ENCODE measurements at places on chromosomes 16 and 17.

DNA sequence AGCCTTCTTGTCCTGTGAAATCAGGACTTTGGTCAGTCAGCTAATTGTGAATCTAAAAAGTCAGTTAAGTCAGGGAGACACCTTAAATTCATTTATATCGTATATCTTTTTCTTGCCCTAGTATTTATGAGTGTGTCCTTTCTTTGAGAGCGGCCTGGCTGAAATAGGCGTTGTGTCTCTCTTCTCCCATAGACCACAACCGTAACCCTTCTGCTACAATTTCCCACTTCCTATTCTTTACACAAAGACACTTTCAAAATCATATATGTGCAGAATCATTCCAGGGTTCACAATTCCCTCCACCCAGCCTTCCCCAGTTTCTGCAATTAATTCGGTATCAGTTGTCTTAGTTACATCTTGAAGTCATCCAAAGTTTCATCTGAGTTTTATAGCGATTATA lies 14.0 kb upstream of the COTL1 start:
- no peak for DNase-seq

- DNase-seq, result no peak
Observed at GRCh38 chr16:54171626-54172537, 114.7 kb downstream of the IRX3 start.

DNA sequence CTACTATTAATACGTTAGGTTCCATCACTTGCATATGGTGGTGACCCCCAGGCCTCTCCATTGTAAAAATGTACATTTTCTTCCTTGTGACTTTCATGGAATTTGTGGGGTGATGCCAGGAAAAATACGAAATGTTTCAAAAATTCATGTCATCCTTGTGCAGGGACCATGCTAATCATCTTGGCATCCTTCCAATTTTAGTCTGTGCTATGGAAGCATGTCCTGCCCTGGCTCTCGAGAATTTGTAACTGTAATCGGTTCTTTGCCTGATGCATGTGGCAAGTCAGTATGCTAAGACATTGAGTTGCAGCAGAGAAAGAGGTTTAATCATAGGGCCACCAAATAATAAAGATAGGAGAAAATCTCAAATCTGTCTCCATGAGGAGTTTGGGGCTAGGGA lies 14.3 kb upstream of the GINS3 start:
- DNase-seq, result no peak

DNA sequence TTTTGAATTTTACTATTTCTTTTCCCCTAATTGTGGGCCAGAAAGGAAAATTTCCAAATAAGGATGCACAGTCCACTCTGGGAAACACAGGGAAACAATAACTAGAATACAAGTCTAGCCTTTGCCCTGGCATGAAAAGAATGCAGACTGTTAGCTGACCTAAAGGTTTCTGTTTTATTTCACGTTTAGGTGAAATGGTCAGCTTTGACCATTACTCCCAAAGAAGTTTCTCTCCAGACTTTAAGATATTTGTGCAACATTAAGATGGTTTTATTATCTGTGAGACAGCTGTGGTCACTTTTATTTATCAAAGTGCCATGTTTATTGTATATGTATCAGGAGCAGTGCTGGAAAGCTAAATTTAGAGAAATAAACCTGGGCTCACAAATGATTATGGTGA lies 163.9 kb downstream of the SPECC1 start:
- no peak for DNase-seq

DNA sequence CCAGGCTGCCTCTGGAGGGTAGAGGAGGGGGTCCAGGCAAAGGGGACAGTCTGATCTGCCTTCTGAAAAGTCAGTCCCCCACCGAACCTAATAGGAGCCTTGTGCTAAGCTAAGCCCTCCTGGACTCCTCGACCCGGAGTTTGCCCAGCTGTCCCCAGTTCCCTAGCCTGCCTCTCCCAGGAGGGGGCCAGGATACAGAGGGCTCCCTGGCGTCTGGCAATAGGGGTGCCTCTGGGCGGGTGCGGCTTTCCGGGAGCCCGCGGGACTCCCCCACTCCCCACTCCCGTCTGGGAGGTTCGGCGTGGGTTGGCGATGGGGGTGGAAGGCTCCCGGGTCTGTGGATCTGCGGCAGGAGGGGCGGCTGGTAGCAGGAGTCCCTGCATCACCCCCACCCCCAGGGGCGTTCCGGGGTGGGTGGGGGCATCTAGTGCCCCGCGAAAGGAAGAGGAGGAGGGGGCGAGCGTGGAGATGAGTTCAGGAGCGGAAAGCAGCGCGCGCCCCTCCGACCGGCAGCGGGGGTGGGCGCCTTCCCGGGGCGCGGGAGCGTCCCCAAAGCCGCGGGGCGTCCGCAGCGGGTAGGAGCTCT lies 1.2 kb downstream of the GSG1L start:
- no peak for DNase-seq

GRCh38 chr16:12600536-12601256 lies 203.0 kb downstream of the CPPED1 start:
- DNase-seq, result no peak
